B cell (primary cell): ENCODE measurements at places on chromosomes 16 and 17. TPM values are rescaled to one million over a fixed set of nuclear protein-coding genes. Genes with fewer than 3 reads are reported as not detected.

DNA sequence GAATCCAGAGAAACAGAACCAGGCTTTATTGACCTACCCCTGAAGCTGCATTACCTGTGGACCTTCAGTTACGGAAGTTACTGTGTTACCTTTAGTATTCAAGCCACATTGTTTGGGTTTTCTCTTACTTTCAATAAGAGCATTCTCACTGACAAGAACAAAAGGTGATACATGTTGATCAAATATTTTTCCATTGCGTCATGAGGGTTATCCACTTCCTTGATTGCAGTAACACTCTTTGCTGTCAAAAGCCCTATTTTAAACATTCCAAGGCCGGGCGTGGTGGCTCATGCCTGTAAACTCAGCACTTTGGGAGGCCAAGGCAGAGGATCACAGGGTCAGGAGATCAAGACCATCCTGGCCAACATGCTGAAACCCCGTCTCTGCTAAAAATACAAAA is 28.6 kb upstream of the PAFAH1B1 start:
- H3K4me1 ChIP-seq, result no peaks in the 10 kb centered on the region
- no peaks in the 10 kb centered on the region for H3K27me3 ChIP-seq
- H3K27ac ChIP-seq, result no peak overlapping the region
- DNase-seq, result no peak
- H3K36me3 ChIP-seq, result no peaks in the 10 kb centered on the region

DNA sequence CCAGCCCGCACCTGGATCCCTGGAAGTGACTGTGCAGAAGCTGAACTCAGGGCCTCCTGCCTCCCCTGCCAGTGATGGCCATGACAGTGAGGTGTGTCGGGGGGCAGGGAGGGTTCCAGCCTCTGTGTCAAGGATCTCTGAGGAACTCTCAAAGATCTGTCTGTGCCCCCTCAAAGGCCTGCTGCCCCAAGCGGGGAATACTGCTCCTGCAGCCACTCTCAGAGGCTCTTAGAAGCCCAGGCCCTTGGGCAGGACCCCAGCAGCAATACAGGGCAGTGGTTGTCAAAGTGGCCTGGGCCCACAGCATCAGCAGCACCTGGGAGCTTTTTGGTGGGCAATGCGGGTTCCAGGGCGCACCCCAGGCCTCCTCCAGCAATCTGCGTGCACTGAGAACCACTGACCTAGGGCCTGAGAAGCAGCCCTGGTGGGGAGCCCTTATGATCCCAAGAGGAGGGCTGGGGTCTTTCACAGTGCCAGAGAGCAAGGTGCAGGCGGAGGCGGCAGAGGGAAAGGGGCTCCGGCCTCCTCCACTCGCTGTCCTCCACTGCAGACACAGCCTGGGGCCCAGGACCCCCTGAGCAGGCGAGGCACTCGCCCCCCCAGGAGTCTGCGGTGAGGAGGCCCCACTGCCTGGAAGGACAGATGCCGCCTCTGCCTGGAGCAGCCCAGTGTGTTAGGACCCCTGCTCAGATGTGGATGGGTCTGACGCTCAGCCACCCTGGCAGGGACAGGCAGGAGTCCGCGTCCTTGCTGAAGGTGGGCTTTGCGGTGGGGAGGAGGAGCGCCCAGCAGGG is 42.1 kb downstream of the ENGASE start:
- H3K4me1 ChIP-seq, result no peaks in the 10 kb centered on the region
- no peak overlapping the region for H3K4me3 ChIP-seq
- no peaks in the 10 kb centered on the region for H3K27me3 ChIP-seq
- no peaks in the 10 kb centered on the region for H3K36me3 ChIP-seq
- no peak overlapping the region for H3K27ac ChIP-seq

DNA sequence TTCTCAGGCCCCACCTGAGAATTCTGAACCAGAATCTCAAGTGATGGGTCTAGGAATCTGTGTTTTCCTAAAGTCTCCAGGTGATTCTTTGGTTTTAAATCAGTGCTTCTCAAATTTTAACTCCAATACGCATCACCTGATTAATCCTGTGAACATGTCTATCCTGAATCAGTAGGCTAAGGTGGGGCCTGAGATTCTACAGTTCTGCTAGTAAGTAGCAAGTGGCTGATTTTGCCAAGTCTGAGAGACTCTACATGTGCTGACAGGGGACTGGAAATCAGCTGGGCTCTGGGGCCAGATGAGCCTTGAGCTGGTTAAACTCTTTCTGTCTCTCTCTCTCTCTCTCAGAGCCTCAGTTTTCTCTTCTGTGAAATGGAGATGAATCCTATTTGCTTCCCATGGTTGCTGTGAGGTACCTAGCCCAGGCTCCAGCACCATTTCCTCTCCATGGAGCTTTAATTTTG is 9.0 kb downstream of the CCR7 start:
- no peaks in the 10 kb centered on the region for H3K27me3 ChIP-seq
- DNase-seq, result peak; percentile 36
- peaks cover 100% of the 10 kb centered on the region for H3K4me1 ChIP-seq
- no peaks in the 10 kb centered on the region for H3K36me3 ChIP-seq
- no peak overlapping the region for H3K4me3 ChIP-seq

- DNase-seq, result no peak
- peaks cover 32% of the 10 kb centered on the region for H3K27me3 ChIP-seq
These were observed 2.3 kb downstream of the NXPH3 start for GRCh38 chr17:49577963-49578362.

Gene SMIM22
- not detected in 2 replicates for total RNA-seq

GRCh38 chr16:19499481-19499880 is 22.4 kb downstream of the GDE1 start:
- no peak overlapping the region for H3K27ac ChIP-seq
- H3K4me1 ChIP-seq, result no peaks in the 10 kb centered on the region
- DNase-seq, result no peak

DNA sequence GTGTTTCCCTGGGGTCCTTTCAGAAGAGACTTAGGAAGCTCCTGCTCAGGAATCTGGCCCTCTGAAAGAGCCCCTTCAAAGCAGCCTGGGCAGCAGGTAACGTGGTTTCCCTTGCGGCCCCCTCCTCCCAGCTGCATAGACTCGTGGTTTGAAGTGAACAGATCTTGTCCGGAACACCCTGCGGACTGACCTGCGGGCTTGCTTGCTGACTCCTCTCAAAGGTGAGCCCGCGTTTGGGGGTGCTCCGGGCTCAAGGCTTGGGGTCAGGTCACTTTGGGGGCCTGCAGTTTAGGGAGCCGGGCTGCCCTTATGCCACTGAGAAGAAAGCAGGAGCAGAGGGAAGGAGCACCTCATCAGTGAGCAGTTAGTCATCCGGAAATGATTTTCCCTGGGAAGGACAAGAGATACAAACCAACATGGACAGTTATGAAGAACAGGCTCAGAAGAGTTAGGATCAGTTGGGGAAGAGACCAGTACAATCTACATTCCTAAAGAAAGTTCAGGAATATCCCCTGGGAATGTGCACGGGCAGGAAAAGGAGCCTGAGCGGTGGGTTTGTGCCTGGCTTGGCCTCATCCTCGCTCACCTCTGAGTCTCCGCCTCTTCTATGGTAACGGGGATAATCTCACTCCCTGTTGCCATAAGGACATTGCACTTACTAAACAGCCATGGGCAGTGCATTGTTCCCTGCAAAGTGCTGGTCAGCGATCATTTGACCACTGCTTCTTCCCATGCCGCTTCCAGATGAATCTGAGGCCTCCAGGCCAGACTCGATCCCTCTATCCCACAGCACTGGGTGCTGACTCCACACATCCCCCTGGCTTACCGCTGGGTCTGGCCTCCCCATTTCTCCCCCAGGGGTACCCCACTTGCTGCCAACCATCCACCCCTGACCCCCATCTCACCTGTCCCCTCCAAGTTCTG is 10.0 kb downstream of the LDHD start:
- peaks cover 48% of the 10 kb centered on the region for H3K4me1 ChIP-seq
- no peaks in the 10 kb centered on the region for H3K36me3 ChIP-seq
- no peak overlapping the region for H3K4me3 ChIP-seq
- DNase-seq, result no peak
- H3K27me3 ChIP-seq, result peaks cover 77% of the 10 kb centered on the region

- H3K4me1 ChIP-seq, result peaks cover 48% of the 10 kb centered on the region
- peak within 1 kb of the TSS; percentile 69 for H3K27ac ChIP-seq
- H3K4me3 ChIP-seq, result peak within 1 kb of the TSS; percentile 68
- no peak for DNase-seq
These were observed at the start of gene CTF1 for GRCh38 chr16:30896261-30896888. Gene CTF1 (plus strand): TSS chr16:30896614. CDS start chr16:30896644, 30 bp downstream.

Gene CLEC10A
- total RNA-seq, result 0.24 TPM in 1 of 2 replicates, not detected in the other

GRCh38 chr17:39739885-39740356 is 2.2 kb downstream of the GRB7 start:
- no peak overlapping the region for H3K27ac ChIP-seq
- peak overlapping the region; percentile 38 for H3K4me3 ChIP-seq
- no peaks in the 10 kb centered on the region for H3K36me3 ChIP-seq
- peaks cover 35% of the 10 kb centered on the region for H3K4me1 ChIP-seq
- DNase-seq, result no peak

- no peaks in the 10 kb centered on the region for H3K4me1 ChIP-seq
- DNase-seq, result no peak
- H3K4me3 ChIP-seq, result no peak overlapping the region
- H3K27ac ChIP-seq, result no peak overlapping the region
- no peaks in the 10 kb centered on the region for H3K36me3 ChIP-seq
- no peaks in the 10 kb centered on the region for H3K27me3 ChIP-seq
These were observed 49.9 kb downstream of the ELAC2 start for GRCh38 chr17:12967962-12968361.

Gene PRAC2
- total RNA-seq, result not detected in 2 replicates

Gene CES3
- total RNA-seq, result 0.32 and 0.42 TPM in 2 replicates

DNA sequence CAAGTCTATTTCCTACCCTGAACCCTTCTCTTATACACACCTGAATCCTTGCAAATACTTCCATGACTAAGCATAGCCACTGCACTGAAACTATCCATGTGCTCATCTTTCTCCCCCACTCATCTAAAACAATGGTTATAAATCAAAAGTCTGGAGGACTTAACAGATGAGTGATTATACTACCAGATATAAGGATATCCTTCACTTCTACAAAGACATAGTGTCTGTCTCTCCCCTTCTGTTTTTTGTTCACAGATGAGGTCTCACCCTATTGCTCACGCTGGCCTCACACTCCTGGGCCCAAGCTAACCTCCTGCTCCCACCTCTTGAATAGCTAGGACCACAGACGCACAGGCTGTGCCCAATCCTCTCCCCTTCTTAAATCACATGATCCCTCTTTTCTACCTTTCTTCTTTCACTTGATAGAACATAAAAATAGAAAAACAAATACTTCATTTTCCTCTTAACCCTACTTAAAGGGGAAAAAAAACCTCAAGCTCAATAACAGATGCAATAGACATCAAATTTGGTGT is 19.2 kb downstream of the CEP112 start:
- no peaks in the 10 kb centered on the region for H3K4me1 ChIP-seq
- H3K27me3 ChIP-seq, result no peaks in the 10 kb centered on the region
- no peak for DNase-seq
- H3K27ac ChIP-seq, result no peak overlapping the region

DNA sequence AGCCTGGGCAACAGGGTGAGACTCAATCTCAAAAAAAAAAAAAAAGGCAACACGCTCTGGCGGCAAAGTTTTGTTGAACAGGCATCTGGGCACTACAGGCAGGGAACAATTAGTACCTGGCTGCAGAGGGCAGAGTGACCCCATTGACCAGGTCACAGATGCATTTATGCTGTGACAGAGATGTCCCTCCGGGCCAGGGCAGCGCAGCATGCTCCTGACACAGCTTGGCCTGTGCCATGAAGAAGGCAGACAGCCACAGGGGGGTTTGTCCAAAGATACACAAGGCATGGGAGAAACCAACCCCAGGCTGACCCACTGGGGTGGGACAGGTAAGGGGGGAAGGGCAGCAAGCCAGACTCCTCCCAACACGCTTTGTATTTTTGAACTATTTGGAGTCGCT is 7.7 kb upstream of the SRRM2 start:
- H3K27me3 ChIP-seq, result no peaks in the 10 kb centered on the region
- no peaks in the 10 kb centered on the region for H3K4me1 ChIP-seq
- no peak overlapping the region for H3K4me3 ChIP-seq
- no peak for DNase-seq
- no peaks in the 10 kb centered on the region for H3K36me3 ChIP-seq

DNA sequence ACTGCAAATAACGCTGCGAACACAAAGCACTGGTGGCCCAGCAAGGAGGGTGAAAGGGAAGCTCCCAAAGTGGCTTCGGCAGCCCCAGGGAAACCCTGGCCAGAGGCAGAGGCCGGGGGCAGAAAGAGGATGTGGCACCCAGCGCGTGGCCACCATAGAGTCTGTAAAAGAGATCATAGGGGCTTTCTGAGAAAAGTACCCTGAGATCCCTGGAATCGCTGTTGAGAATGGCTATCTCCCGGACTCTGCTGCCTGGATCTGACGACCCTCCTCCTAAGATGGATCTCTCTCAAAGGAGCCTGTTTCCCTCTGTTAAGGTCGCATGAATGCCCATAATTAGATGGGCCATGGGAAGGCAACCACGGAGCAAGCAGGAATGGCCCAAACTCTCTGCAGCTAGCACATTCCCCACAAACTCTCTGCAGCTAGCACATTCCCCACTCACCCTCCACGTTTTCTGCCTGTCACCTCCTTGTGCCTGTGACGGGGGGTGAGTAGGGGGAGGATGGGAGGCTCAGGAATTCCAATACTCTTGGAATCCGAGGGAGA is 364.4 kb downstream of the XYLT1 start:
- H3K4me1 ChIP-seq, result no peaks in the 10 kb centered on the region
- no peaks in the 10 kb centered on the region for H3K27me3 ChIP-seq
- no peaks in the 10 kb centered on the region for H3K36me3 ChIP-seq
- DNase-seq, result no peak
- no peak overlapping the region for H3K27ac ChIP-seq

Gene EVI2B
- 125 and 132 TPM in 2 replicates for total RNA-seq

DNA sequence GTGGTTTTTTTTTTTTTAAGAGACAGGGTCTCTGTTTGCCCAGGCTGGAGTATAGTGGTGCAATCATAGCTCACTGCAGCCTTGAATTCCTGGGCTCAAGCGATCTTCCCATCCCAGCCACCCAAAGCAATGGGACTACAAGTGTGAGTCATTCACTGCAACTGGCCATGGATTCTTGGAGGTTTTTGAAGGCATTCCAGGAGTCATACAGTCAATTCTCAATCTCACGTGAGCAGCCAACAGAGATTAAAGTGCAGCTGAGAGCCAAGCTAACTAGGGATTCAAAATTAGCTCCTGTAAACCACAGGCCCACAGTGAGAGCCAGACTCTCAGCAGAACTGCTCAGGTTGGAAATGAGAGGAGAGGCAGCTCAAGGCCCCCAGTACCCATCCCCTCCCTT is 30.2 kb downstream of the XPO6 start:
- H3K27ac ChIP-seq, result peak overlapping the region; percentile 90
- no peak for DNase-seq
- H3K36me3 ChIP-seq, result peaks cover 30% of the 10 kb centered on the region
- peaks cover 59% of the 10 kb centered on the region for H3K4me1 ChIP-seq
- H3K4me3 ChIP-seq, result no peak overlapping the region
- H3K27me3 ChIP-seq, result no peaks in the 10 kb centered on the region
